Upper lobe of left lung (tissue), 6 donors: ENCODE measurements at places on chromosomes 4 and X. TPM values are rescaled to one million over a fixed set of nuclear protein-coding genes. Genes with fewer than 3 reads are reported as not detected.

The ENPP6 gene
- total RNA-seq, result not detected

GRCh38 chr4:106245176-106245575 lies 70.8 kb downstream of the TBCK start:
- H3K4me1 ChIP-seq, result no peaks in the 10 kb centered on the region
- H3K27ac ChIP-seq, result no peak overlapping the region
- DNase-seq, result no peak
- H3K27me3 ChIP-seq, result no peaks in the 10 kb centered on the region
- peaks cover 41% of the 10 kb centered on the region for H3K36me3 ChIP-seq
- H3K4me3 ChIP-seq, result no peak overlapping the region

DNA sequence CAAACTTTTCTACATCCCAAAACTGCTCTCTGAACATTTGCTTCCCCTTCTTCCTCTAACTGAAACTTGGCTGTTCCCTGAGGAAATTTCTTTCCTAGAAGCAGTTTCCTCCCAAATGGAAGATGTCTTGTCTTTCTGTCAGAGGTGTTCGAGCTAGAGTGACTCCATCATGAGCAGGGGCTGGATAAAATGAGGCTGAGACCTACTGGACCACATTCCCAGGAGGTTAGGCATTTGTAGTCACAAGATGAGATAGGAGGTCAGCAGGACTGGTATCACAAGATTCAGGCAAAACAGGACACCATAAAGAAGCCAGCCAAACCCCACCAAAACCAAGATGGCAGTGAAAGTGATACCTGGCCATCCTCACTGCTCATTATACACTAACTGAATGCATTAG lies 35.8 kb upstream of the PGRMC2 start:
- H3K27ac ChIP-seq, result no peak overlapping the region
- DNase-seq, result no peak
- H3K36me3 ChIP-seq, result no peaks in the 10 kb centered on the region

GRCh38 chr4:52894443-52894842 lies 32.3 kb downstream of the RASL11B start:
- H3K36me3 ChIP-seq, result no peaks in the 10 kb centered on the region
- H3K4me3 ChIP-seq, result no peak overlapping the region
- H3K4me1 ChIP-seq, result no peaks in the 10 kb centered on the region
- no peak overlapping the region for H3K27ac ChIP-seq
- no peak for DNase-seq
